Renal cortical epithelial cell (primary cell): ENCODE measurements at places on chromosomes 1 and 21. TPM values are rescaled to one million over a fixed set of nuclear protein-coding genes. Genes with fewer than 3 reads are reported as not detected.

- no peak for DNase-seq
Observed at GRCh38 chr1:5911871-5912271, 80.4 kb downstream of the NPHP4 start.

DNA sequence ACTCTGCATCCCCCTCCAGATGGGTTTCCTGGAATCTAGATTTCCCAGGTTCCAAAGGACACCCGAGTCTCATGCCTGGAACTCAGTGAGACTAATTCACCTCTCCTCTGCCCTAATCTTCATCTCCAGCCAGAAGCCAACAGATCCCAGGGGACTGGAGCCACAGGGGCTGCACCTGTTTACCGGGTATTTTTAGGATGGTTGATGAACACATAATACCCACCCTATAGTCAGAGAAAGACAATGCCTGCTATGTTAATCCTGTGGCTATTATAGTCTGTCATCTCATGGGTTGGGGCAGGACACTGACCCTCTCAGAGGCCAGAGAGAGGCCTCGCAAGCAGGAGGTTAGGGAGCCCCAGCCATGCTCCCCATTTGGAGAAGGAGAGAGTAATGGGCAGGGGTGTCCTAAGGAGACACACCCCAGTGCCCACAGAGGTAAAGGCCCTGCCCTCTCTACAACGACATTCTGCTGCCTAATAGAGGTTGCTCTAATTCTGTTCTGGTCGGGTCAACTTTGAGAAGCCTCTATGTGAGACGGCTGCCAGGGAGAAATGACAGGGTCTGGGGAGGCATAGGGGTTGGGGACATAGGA lies 1.0 kb upstream of the TNNI1 start:
- DNase-seq = no peak

DNA sequence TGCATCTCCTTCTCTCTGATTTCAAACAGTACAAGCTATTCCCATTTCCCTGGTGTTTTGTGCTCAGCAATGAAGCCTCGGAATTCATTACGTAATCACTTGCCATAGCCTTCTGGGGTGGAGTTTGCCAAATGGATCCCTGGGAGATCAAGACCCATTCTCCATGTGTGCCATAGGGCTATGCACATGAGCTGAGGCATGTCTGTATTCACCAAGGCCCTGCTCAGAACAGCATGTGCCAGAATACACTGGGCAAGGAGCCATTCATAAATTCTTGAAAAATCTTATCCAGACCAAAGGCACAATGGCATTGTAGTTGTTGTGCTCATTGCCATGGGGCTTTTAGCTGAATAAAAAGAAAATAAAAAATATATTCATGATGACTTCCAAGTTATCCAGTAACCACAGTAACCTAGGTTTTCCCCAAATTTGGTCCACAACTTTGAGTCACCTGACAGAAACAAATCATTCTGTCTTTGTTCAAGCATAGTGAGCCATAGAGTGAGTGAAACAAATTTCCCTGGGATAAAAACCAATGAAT lies 53.0 kb downstream of the CRB1 start:
- DNase-seq = peak; percentile 99

GRCh38 chr1:150148837-150149270 lies 862 bp upstream of the PLEKHO1 start:
- no peak for DNase-seq

DNA sequence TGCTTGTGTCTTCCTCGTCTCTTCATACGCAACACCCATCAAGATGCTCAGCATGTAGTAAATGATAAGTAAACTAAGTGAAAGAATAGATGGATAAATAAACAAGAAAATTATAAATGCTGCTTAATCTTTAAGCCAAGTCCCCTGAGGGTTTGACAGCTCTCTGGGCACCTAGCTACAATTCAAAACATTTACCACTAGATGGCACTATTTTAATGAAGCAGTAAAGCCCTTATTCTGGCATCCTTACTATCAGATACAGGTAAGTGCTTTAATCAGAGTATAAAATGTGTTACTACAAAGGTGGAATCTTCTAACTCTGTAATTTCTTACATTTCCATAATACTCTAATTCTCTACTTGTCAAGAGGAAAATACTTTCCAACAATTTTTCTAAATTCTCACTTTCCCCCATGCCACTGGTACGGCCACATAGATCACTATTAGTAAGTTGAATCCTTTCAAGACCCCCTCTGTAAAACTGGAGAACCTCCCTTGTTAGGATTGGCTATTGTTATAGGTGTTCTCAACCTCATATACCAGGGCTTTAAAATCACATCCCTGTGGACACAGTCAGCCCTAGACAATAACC lies 137.8 kb downstream of the BARHL2 start:
- DNase-seq = peak; percentile 58

Gene CPLANE2
- total RNA-seq = 3.3 and 10.8 TPM in 2 replicates

DNA sequence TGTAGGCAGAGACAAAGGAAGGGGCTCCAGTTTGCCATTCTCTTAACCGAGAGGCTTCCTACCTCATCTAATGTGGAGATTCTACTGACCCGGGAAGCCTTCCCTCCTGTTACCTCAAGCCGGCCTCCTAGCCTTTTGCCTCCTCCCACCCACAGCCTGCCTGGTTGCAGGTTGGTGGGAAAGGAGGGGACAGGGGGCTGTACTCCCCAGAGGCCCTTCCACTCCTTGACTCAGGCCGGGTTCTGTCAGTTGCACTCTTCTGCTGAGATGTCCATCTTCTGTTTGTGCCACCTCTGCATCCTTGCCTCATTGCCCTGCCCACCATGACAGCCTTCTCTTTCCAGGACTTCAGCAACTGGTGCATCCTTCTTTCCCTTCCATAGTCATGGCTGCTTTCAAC lies 98.0 kb upstream of the SLC44A3 start:
- DNase-seq = no peak

GRCh38 chr21:38787461-38788274 lies 18.1 kb upstream of the ETS2 start:
- DNase-seq = peak; percentile 96

Gene PARP1
- total RNA-seq = 93.8 and 127 TPM in 2 replicates

GRCh38 chr1:113745425-113745824 lies 13.9 kb downstream of the PHTF1 start:
- DNase-seq = no peak

Gene MSH4
- 0.17 and 0.75 TPM in 2 replicates for total RNA-seq

Gene SMCP
- not detected in 2 replicates for total RNA-seq

Gene CELA2A
- not detected in 2 replicates for total RNA-seq

GRCh38 chr1:216815260-216816131 lies 92.3 kb upstream of the ESRRG start:
- peak; percentile 79 for DNase-seq

- DNase-seq = no peak
Observed at GRCh38 chr1:235763962-235764361, 102.7 kb downstream of the LYST start.

DNA sequence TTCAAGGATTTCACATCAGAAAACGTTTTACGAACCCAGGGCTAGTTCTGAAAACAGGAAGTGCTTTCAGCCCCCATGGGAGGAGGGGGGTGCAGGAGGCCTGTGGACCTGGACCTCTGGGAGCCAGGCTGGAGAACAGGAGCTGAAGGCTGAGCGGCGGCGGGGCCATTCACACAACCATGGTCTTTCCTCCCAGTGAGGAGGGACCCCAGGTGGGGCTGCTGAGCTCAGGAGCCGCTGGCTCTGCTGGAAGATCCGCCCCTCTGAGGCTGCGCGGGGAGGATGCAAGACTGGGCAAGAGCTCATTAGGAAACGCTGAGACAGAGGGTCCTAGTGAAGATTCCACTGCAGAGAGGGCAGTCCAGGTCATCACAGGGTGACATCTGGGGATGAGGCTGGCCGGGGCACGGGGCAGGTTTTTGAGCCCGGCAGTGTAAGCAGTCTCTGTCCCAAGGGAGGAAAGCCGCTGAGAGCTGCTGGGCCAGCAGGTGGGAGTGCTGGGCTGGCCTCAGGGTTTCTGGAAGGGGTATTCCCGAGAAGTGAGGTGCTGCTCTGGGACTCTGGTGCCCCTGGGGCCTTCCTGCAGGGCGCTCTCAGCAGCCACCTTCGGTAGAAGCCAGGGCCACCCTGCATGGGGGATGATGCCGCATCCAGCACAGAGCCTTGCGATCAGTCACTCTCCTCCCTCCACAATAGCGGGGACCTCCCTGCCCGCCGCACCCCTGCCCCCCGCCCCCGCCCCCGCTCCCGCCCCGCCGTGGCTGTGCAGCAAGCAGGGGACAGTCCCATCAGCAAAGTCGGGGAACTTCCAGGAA lies 7.5 kb downstream of the MX2 start:
- DNase-seq = no peak

- DNase-seq = peak; percentile 98
Observed at GRCh38 chr1:112544011-112544688, 35.4 kb downstream of the WNT2B start.

GRCh38 chr1:213286235-213286634 lies 235.2 kb downstream of the RPS6KC1 start:
- no peak for DNase-seq

DNA sequence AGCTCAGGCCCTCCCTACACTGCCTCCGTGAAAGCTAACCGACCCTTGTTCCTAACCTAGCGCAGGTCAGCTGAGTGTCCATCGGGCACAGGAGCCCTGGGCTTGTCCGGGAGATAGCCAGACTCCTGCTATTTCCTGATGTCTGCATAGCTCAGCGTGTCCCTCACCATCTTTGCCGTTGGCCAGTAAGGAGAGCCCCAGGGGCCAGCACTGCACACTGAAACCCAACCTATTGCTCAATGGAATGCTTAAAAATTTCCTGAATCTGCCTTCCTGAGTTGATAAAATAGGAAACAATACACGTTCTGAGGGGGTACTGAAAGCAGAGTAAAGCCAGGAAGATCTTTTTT lies 2.2 kb downstream of the RUNX1 start:
- no peak for DNase-seq

Gene SPRR2G
- total RNA-seq = not detected in 2 replicates

DNA sequence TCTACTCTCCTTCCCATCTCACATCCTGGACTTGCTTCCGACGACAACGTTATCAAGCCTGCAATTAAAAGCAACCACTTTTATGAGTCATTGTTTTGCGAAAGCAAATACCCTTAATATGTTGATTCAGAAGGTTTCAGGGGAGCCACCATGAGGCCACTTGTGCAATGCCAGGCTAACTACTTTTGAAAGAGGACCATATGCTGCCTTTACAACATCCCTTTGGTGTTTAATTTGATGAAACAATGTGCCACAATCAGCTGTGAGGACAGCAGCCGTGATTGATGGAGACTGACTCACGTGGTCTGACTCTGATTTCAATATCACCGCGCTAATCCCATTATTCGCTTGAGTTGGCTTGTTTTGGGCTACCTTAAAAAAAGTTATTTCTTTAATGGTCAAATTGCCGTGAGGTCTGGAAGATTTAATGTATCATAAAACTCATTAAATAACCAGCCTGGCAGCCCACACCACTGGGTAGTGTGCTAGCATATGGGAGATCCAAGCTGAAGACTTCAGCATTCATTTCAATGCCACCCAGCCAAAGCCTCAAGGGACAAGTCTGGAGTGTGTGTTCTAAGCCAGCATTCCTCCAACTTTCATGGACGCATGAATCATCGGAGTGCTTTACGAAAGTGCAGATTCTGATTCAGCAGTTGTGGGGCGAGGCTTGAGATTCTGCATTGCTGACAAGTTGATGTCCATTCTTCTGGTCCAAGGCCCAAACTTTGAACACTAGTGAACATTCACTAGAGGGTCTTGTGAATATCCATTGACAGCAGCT lies 73.3 kb upstream of the PAXBP1 start:
- peak; percentile 75 for DNase-seq

Gene C1QA
- total RNA-seq = not detected in 2 replicates

GRCh38 chr21:33075128-33075527 lies 5.2 kb downstream of the OLIG1 start:
- DNase-seq = no peak

- no peak for DNase-seq
Observed at GRCh38 chr1:223257856-223258550, 106.0 kb downstream of the SUSD4 start.

Gene GSTM3
- 75.2 and 85.6 TPM in 2 replicates for total RNA-seq

Gene TRIM17
- total RNA-seq = 0.69 and 1.5 TPM in 2 replicates
